ENCODE measurements at places on chromosomes 5 and 9.
A peak's percentile ranks its signal among the peaks of the same experiment; 100 is the strongest.

GRCh38 chr5:116013936-116014335 lies 18.3 kb upstream of the ARL14EPL start:
- no peak for DNase-seq

DNA sequence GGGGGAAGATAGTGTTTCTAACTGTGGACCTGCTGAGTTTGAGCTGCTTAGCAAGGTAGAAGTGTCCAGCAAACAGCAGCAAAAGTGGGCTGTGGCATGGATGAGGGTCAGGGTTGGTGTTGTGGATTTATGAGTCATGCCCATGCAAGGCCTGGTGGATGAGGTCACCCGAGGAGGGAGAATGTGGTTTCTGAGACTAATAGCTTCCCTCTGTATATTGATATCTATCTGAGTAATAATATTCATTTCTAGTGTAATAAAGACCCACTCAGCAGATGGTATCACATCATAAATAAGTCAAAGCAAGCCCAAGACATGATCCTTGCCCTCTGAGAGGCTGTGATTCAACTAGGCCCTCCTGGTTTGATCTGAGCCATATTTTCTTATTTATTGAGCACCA lies 597.8 kb upstream of the CLINT1 start:
- no peak for DNase-seq

DNA sequence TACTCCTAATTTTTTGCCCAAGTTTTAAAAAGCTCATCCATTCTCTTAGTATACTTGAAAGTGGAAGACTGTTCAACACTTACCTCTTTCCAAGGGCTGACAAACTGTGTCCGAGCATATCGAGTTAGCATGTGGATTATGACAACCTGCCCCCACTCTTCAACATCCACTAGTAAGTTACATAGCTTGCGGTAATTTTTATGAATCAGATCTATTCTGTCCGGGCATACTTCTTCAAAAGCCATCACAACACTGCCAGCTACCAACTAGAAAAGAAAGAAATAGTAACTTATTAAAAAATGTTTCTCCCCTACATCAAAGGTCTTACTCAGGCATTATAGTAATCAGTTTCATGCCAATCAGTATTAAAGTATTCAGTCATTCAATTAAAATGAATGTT lies 78.5 kb downstream of the AP3B1 start:
- no peak for DNase-seq

- DNase-seq: no peak
These were observed 570.6 kb downstream of the EFNA5 start for GRCh38 chr5:107100121-107100520.

DNA sequence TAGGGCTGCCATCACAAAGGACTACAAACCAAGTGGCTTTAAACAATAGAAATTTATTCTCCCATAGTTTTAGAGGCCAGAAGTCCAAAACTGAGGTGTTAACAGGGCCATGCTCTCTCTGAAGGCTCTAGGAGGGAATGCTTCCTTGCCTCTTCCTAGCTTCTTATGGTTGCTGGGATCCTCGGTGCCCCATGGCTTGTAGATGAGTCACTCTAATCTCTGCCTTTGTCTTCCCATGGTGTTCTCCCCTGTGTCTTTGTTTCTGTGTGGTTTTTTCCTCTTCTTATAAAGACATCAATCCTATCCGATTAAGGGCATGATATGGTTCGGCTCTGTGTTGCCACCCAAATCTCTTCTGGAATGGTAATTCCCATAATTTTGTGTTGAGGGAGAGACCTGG lies 178.8 kb upstream of the NREP start:
- no peak for DNase-seq

DNA sequence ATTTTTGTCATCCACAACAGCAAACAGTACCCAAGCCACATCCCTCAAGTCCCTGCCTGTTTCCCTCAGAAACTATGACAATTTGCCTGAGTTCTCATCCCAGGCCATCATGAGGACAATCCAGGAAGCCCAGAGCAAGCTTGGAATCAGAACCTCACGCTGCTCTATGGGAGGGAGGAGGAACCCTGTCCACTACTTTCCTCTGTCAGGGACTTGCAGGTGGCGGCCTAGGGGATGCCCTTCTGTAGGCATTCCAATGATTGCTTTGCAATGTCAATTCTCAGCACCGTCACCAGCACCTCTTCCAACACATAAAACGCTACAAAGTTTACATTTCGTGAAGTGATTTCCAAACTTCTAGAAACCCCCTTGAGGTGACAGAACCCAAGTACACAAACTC lies 170.4 kb upstream of the FSTL4 start:
- DNase-seq: no peak

DNA sequence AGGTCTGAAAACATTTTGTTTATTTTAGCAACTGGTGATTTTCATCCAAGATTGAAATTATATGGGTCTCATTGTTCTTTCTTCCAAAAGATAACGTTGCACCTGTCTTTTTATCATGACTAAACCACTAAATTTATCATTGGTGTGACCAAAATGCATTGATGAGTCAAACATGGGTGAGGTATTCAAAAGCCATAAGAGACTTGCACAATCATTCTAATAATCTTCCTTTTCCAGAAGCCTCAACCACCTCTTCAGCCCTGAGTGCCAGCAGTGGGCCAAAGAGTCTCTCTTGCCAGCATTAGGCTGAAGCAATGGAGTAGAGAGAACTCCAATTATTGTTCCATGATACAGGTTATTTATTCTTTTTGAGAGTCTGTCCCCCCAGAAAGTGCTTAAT lies 198.9 kb downstream of the LURAP1L start:
- DNase-seq: peak; percentile 9

DNA sequence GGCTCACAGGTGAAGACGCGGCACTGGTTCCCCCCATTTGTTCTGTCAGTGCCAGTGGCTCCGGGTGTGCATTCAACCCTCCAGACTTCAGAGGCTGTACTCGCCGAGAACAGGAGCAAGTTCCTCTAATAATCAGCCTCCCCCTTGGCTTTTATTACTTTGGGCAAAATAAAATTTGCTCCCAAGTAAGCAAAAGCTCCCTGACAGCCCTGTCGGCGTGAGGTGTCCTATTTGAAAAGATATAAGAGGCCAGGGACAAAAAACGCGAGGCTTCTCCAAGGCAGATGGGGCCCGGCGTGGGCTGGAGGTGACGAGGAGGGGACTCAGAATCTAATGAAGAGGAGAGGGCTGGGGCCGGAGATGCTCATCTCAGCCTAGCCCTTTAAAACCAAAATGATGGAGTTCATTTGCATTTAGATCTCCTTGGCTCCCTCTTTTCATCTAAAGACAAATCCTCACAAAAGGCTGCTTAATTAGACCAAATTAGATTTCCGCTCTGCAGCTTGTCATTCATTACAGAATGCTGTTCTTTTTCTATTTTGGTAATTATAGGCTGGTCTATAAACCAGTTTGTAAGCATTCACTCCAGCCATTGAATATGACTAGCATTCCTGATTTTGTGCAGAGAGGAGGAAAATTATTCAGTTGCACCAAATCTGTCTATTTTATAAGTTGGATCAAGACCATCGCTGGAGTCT lies 68.5 kb downstream of the CFAP77 start:
- DNase-seq: no peak

DNA sequence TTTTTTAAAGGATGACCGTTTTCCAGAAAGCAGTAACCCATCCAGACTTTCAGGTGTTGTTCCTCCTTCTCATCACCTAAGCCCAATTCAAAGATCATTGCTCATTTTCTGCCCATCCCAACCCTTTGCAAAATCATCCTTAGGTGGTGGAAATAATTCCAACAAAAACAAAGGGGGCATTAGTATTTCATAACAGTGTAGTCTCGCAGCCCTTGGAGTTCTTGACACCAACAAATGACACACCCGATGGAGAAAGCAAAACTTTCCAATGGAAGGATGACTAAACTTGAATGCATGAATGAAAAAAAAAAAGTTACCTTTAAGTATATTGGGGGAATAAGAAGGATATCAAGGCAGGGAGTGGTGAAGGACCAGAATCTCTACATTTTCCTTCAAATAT lies 117.0 kb downstream of the PAPPA start:
- DNase-seq: no peak

DNA sequence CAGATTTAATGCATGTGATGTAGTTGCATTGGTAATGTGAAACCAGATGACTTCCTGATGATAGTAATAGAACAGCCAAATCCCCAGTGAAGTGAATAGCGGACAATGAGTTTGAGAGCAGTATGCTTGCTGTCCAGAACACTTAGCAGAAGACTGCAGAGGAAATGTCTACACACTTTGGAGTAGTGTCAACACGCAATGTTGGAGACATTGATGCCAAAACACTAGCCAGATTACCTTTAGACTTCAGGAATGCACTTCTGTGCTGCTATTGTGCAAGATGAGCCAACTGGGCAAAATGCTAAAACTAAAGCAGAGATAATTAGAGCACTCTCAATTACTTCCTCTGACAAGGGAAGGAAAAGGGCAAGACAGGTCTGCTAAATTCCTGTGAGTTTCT lies 176.7 kb downstream of the PRDM9 start:
- no peak for DNase-seq

- no peak for DNase-seq
These were observed 73.5 kb downstream of the TRIM32 start for GRCh38 chr9:116760636-116761035.

- DNase-seq: no peak
These were observed 2.1 kb downstream of the SAXO1 start for GRCh38 chr9:19030899-19031298.

GRCh38 chr5:82106207-82106606 lies 134.4 kb downstream of the ATG10 start:
- no peak for DNase-seq

- DNase-seq: no peak
These were observed 83.6 kb downstream of the SMC2 start for GRCh38 chr9:104177676-104178075.

GRCh38 chr5:73392775-73393174 lies 55.8 kb downstream of the FOXD1 start:
- DNase-seq: no peak

GRCh38 chr5:143057580-143057999 lies 287.4 kb downstream of the ARHGAP26 start:
- DNase-seq: peak; percentile 25

GRCh38 chr5:169944922-169945680 lies 35.2 kb downstream of the INSYN2B start:
- no peak for DNase-seq

DNA sequence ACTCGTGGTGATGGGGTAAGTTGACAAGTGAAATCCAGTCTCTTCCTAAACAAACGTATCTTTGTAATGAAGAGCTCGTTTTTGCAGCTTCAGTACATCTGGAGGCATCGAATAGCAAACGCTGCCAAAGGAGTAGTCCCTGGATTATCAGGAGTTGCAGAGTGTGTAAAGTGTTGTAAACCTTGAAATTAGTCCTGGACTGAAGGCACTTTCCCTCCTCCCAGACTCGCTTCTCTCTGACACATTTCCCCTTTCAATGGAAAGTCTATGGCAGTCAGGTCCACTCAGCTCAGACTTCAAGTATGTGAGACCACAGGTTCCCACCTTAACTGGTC lies 1.5 kb upstream of the PBX3 start:
- no peak for DNase-seq

GRCh38 chr9:3478549-3478953 lies 47.2 kb downstream of the RFX3 start:
- no peak for DNase-seq

- peak; percentile 94 for DNase-seq
These were observed 992 bp upstream of the RPP25L start for GRCh38 chr9:34612788-34613390.

- DNase-seq: no peak
These were observed 20.6 kb downstream of the ZCCHC7 start for GRCh38 chr9:37141015-37141414.

- peak; percentile 38 for DNase-seq
These were observed 26.5 kb downstream of the OGN start for GRCh38 chr9:92377876-92378275.

DNA sequence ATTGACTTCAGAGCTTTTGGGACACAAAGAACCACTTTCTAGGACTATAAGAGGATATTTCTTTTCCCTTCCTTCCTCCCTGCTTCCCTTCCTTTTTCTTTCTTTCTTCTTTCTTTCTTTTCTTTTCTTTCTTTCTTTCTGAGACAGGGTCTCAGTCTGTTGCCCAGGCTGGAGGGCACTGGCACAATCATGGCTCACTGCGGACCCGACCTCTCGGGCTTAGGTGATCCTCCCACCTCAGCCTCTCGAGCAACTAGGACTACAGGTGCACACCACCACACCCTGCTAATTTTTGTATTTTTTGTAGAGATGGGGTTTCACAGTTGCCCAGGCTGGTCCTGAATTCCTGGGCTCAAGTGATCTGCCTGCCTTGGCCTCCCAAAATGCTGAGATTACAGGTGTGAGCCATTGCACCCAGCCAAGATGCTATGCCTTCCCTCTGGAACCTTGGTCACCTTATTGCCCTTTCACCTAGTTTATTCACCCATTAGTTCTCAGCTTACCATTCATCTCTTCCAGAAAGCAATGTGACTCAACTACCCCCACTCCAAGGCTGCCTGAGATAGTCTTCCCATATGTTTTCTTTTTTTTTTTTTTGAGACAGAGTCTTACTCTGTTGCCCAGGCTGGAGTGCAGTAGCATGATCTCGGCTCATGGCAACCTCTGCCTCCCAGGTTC lies 10.1 kb downstream of the PLIN2 start:
- no peak for DNase-seq

DNA sequence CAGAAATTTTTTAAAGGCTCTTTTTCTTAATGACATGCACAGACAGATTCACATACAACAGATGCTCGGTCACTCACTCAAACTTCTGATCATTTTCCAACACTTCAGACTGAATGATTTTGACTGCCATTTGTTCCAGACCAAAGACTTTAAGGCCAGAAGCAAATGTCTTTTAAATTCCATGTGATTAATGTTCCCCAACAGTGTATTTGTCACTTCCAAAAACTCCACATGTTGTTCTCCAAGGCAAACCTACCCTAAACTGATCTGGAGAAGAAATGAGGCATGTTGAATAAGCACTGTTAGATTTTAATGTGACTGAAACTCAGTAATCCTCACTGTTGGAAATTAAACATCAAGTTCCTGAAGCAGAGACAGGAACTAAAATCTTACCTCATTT lies 366.7 kb downstream of the GABRG2 start:
- no peak for DNase-seq

- DNase-seq: no peak
These were observed 1.5 kb downstream of the TGFBI start for GRCh38 chr5:136030252-136030651.

DNA sequence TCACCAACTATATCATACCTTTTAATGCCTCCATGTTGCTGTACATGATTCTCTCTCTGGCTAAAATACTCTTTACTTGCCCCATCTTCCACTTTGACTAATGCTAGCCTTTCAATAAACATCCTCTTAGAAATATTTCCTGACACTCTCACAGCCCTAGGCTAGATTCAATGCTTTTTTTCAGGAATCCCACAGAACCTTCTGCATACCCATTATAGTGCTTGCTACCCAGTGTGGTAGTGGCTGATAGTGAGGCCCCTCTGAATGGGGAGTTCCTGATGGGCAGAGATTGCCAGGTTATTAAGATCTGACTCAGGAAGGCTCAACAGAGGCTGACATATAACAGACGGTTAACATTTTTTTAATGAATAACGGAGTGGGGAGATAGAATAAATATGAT lies 11.6 kb downstream of the SSBP2 start:
- DNase-seq: peak; percentile 73

GRCh38 chr9:4059437-4059836 lies 240.4 kb downstream of the GLIS3 start:
- DNase-seq: no peak

- no peak for DNase-seq
These were observed 7.3 kb upstream of the RPS6 start for GRCh38 chr9:19387317-19387716.

- DNase-seq: no peak
These were observed 36.8 kb upstream of the FAM240B start for GRCh38 chr9:38756702-38757101.

GRCh38 chr5:6843335-6843734 lies 130.1 kb downstream of the TENT4A start:
- DNase-seq: no peak
